CD4-positive, alpha-beta T cell treated with Interleukin-2 at 100 ng/mL for 4 hours (primary cell): ENCODE measurements at places on chromosomes 4 and X.
A peak's percentile ranks its signal among the peaks of the same experiment; 100 is the strongest.

DNA sequence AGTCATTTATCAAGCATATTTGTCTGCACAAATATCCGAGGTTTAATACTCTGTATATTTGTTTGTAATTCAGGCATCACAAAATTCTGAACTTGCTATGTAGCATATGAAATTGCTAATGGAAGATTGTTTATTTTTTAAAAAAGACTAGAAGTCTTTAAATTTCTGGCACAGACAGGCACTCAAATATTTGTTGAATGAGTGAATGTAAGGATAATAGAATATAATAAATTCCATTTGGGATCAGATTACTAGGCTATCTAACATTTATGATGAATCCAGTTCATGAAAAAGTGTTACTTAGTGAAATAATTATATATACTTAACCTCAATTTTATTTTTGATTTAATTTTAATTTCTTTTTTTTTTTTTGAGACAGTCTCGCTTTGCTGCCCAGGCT is 30.4 kb upstream of the TEC start:
- DNase-seq, result no peak

DNA sequence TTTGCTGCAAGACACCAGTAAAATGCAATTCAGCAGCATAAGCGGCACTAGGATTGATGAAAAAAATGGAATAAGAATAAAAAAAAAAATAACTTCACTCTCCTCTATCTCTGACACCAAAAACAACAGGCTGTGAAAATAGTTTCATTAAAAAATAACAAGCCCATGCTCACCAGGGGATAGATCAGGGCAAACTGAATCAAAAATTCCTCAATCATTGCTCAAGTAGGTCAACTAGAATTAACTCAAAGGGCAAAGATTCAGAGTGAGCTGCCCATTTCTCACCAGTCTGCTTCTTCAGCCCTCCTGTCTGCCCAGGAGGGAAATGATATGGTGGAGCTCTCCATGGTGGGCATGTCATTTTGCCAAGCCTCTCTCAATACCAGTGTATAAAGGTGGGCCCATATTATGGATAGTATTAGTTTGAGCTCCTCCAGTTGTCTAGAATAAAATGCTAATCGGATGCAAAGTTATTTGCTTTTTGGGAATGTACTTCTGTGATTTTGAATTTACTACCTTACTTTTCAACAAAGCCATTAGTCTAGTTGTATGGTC is 153.9 kb downstream of the UNC5C start:
- no peak for DNase-seq

GRCh38 chr4:55345054-55345453 is 988 bp upstream of the SRD5A3 start:
- no peak for DNase-seq

DNA sequence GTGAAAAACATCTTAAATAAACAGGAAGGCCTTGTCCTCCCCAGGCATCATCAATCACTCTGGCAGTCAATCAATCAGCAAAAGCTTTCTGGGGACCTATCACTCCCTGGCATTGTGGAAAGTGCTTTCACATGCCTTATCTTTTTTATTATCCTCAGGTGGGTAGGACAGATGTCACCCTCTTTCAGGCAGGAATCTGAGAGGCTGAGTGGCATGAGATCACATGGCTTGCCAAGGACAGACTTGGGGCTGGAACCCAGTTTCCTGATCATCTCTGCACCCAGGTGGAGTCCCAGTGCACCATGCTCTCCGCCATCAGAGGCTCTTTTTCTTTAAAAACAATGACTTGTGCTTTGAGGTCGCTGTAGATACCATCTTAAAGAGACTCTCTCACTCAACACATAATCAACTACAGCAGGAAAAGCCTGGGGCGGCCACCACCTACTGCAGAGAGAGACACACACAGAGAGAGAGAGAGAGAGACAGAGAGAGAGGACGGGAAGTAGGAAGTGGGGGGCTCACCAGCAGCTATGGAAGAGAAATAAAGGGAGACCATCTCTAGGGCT is 282.7 kb downstream of the PTTG2 start:
- peak; percentile 6 for DNase-seq

- DNase-seq, result no peak
Measured at GRCh38 chr4:47615385-47615784, 130.3 kb downstream of the ATP10D start.

DNA sequence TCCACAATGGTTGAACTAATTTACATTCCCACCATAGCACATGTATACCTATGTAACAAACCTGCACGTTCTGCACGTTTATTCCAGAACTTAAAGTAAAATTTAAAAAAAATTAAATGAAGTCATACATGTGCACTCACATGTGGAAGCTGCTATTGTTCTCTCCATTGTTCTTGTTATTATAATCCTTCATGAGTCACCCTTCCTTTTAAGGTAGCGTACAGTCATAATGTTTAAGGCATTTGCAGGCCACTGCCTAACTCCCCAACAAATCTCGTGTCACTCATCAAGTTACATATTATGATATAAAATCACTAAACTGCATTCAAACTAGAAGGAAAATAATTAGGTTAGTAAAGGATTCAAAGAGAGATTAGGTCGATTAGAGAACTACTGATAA is 63.6 kb downstream of the SLC7A11 start:
- no peak for DNase-seq

DNA sequence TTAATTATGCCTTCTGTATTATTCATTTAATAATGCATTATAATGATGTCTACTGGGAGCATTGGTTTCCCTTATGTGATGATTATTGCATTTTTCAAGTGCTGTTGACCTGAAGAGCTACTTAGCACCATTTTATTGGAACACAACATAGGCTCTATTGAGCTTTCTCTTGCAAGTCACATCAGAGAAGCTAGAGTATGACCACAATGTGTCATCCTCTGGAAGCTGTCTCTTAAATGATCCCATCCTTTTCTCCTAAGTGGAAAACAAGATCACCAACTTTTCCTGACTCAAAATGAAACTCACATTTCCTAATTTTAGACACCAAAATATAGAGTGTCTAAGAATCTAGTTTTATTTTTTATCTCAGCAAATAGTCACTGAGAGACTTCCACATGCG is 1451.9 kb downstream of the PCDH7 start:
- no peak for DNase-seq
